ENCODE measurements at places on chromosomes 4 and X.
A peak's percentile ranks its signal among the peaks of the same experiment; 100 is the strongest.

GRCh38 chr4:57448452-57448851 lies 338.3 kb upstream of the IGFBP7 start:
- no peak for DNase-seq

DNA sequence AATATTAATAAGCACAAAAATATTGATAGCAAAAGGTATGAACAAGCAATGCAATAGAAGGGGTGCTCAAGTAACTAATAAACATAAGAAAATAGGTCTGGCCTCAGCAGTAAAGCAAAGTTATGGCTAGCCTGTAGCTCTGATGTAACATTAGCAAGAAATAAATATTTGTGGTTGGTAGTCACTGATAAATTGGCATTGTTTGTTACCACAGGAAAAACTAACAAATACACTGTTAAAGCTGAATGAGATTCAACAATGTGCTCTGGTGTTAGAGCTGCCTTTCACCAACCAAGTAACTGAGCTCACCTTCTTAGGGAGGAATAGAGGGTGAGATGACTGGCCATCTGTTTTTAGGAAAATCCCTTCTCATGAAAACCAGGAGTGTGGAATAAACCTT lies 71.4 kb downstream of the AREG start:
- DNase-seq = no peak

DNA sequence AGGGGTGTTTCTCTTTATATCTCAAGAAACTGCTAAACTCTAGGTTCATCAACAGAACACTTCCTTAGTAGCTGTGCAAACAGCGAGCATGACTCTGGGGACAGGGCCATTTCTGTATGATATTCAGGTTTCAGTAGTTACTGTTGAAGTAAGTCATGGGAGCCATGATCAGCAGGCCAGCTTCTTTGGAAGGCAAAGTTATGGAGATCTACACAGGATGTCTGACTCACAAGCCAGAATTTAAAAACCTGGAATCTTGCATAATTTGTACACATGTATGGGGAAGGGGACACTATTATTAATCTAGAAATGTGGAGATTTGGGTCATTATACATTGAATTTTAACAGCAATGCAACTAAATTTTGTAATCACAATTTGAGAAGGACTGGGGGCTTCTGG lies 187.8 kb upstream of the NR3C2 start:
- no peak for DNase-seq

- no peak for DNase-seq
These were observed 449.1 kb upstream of the SMIM31 start for GRCh38 chr4:164304861-164305260.

GRCh38 chr4:94472056-94472826 lies 20.5 kb downstream of the PDLIM5 start:
- DNase-seq = peak; percentile 74

DNA sequence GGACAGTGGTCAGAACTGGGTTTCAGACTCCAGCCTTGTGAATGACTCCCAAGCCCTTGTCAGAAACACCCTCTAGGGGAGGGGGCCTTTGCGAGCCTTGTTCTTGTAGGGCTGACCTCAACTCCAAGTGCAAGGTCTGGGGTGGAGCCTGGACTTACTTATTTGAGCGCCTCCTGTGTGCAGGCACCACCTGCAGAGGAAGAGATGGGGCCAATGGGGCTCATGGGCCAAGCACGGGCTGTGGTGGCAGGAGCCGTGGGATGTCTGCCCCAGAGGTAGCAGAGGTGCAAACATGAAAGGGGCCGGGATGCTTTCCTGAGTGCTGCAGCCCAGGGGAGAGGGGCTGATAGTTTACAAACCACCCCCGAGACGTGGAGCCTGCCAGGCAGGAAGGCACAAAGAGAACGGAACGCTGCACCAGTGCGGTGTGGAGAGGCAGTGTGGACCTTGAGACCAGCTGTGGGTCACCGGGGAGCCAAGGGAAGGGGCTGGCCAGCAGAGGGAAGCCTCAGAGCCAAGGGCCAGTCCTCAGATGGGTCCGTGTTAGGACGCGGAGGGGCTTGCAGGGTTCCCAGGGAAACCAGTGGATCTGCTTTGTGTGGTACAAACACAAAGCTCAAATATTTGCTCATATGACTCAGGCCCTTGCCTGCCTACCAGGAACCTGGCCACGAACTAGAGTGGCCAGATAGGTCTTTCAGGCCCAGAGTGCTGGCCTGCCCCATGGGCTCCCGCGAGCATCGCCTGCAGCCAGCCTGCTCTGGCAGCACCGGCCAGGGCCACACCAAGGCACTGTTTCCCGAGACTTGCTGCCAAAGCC lies 8.7 kb upstream of the TADA2B start:
- DNase-seq = peak; percentile 24

DNA sequence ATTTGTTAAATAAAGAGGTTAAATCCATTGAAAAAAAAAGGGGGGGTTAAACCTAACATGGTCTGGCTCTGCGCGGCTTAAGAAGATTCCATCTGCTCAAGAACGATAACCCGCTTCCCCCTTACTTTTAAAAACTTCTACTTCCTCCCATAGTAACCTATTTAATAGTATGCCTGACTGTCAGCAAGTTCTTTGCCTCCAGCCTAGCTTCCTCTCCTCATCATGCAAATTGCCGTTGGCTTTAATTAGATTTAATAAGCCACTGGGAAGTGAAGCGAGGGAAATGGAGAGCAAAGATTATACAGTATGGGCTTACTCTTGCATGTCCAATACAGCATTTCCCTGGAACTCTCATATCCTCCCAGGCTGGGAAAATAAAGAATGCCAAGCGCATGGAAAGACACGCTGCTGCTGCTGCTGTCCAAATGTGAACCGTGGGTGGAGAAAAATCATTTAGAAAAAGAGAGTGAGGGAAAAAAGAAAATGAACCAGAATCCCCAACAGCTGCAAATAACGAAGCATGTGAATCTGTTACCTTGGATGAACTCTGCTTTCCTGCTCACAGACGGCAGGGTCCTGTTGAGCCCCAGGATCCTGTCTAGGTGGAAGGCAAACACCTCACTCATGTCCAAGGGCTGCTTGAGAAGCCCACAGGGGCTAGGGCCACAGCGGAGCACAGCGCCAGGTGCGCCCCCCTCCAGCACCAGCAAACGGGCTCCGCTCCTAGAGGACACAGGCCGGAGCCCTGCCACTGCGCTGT lies 2.7 kb downstream of the GASK1B start:
- no peak for DNase-seq

GRCh38 chr4:169252339-169253112 lies 18.2 kb downstream of the SH3RF1 start:
- DNase-seq = no peak

GRCh38 chr4:120853161-120853935 lies 69.2 kb downstream of the PRDM5 start:
- DNase-seq = no peak

- no peak for DNase-seq
These were observed 3.6 kb downstream of the MID1IP1 start for GRCh38 chrX:38804682-38805431.

DNA sequence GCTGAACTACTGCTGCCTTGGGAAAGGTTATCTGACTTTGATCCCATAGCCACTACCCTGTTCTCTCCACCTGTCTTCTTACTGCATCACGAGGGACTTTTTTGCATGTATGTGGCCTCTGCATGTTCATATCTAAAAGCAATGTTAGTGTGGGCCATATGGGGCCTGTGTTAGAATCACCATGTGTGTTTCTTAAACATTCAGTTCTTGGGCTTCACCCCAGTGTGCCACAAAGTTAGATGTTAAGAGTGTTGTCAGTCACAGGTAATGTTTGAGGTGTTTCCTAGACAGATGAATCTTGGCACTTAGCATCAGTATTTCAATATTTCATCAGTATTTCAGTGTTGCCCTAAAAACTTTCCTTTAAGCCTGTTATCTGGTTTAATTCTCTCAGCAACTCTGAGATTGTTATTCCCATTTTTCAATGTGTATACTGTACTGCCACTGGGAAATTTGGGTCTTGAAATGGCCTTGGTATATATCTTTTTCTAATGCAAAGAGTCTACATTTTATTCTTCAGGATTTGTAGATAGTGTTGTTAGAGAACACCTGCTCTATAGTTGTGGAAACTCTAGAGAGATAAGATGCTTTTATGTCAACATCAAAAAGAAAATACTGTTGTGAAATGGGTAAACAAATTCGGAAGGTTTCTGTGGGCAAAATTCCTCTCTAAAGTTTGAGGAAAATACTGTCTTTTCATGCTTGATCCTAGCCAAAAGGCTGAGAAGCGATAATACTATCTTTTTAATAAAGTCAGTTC lies 259.7 kb downstream of the BMPR1B start:
- DNase-seq = no peak

DNA sequence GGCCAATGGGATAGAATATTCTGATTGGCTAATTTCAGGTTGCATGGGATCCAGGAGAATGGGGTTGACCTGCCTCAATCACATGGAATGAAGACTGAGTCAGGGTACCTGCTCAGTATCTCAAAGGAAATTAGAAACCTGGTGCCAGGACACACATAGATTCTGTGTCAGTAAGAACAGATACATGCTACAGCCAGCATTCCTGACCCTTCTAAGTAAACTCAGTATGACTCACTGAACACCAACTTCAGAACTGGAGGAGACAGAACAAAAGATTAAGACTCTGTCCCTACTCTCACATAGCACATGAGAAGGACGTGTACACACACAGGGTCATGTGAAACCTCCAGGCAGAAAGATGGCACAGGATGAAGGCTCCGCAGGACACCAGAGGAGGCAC lies 54.5 kb downstream of the FAM184B start:
- no peak for DNase-seq

- DNase-seq = no peak
These were observed 145.0 kb upstream of the CT83 start for GRCh38 chrX:116607776-116608175.

DNA sequence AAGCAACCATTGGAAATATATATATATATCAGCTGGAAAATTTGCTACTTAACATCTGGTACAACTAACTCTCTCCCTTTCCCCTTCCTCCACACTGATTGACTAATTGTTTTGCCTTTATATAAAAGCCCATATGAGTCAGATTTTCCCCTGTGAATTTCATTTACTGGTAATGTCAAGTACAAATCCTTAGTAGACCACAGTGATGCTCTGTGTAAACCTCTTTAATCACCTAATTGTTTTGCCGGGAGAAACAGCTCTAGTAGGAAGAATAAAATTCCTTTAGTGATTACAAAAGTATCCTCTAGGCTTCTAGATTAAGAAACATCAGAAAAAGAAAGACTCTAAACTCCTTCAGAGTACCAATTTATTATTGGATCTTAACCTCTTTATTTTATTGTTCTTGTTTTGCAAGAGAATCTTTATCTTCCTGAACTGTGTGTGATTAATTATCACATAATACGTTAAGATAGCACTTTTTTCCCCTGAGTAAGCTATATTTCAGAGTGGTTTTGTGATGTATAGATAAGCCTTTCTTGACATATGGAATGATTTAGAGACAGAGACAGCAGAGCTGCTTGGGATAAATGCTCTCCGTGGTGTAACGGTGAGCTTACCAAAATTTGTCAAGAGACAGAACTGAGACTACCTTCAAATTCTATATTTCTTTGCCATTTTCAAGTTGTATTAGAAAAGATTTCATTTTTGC lies 1606.4 kb upstream of the TENM3 start:
- DNase-seq = no peak

DNA sequence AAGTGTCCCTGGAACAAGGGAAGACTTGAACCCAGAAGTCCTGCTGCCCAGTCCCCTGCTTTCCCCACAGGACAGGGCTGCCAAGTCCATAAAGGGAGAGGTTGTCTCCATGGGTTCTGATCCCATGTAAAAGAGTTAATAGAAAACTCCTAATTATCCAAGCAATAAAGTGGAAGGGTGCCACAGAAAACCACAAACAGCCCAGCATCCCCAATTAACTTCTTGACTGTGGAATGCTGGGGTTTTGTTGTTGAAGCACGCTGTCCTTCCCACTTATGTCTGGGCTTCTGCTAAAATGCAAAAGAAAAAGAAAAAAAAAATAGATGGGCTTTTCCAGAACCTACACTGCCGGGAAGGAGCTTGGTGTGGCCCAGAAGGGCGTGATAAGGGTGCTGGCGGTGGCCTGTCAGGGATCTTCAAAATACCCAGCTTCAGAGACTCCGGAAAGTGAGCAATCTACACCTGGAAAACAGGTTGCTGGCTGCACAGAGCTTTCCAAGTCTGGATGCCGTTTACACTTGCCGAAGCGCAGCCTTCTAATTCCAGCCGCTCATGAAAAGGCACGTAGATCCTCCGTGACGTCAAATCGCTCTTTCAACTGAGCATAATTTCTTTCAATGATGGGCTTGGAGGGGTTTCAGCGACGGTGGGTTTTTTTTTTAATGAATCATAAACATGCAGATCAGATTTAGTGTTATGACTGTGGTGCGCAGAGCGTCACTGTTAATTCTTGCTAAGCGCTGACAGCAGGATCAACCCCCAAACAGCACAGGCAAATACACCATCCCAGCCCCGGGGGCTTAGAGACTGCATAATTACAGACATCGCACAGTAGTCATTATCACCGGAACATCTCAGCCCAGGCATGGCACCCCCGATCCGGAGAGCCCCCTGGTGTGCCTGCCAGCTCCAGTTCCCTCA lies 197.6 kb downstream of the BCOR start:
- no peak for DNase-seq

- no peak for DNase-seq
These were observed 51.7 kb upstream of the PDLIM3 start for GRCh38 chr4:185587030-185587426.

GRCh38 chr4:15682242-15683142 lies 865 bp downstream of the FAM200B start:
- DNase-seq = no peak

GRCh38 chrX:40174001-40174853 lies 76.5 kb upstream of the BCOR start:
- DNase-seq = no peak

DNA sequence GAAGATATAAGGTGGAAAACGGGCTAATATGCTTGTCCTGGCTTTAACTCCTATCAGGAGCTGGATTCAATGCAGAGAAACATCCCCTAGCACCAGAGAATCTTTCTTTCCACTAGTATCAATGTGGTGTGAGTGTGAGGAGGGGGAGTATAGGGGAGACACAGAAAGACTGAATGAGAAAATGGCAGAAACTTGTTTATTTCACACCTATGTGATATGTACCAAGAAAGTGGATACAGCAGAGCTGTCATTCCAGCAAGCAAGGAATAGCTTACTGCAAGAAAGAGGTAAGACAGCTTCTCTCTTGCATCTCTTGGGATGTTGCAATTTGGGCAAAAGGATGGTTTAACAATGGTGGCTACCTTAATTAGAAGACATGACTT lies 105.6 kb downstream of the LNX1 start:
- no peak for DNase-seq

GRCh38 chr4:159024828-159025227 lies 78.1 kb upstream of the RAPGEF2 start:
- DNase-seq = no peak
